M059J (cell line): ENCODE measurements at places on chromosomes 7 and 10. TPM values are rescaled to one million over a fixed set of nuclear protein-coding genes. Genes with fewer than 3 reads are reported as not detected.

AGAP5 gene
- 0.76 and 1.1 TPM in 2 replicates for total RNA-seq

INMT gene
- total RNA-seq, result 0.22 TPM in 1 of 2 replicates, not detected in the other

CARD11 gene
- 2.2 and 5.2 TPM in 2 replicates for total RNA-seq

TET1 gene
- total RNA-seq, result 2.8 and 4.0 TPM in 2 replicates

MGAM2 gene
- total RNA-seq, result not detected in 2 replicates

SNX8 gene
- total RNA-seq, result 9.6 and 10.0 TPM in 2 replicates

STAMBPL1 gene
- 18.2 and 22.8 TPM in 2 replicates for total RNA-seq

AMZ1 gene
- 0.57 and 1.2 TPM in 2 replicates for total RNA-seq

ZNF365 gene
- total RNA-seq, result 2.9 and 3.2 TPM in 2 replicates

OR2A1 gene
- 0.05 TPM in 1 of 2 replicates, not detected in the other for total RNA-seq

NEUROD6 gene
- total RNA-seq, result not detected in 2 replicates

CHST15 gene
- total RNA-seq, result 15.2 and 15.6 TPM in 2 replicates

RSU1 gene
- total RNA-seq, result 73.1 and 77.5 TPM in 2 replicates

TEX36 gene
- 0.10 TPM in 1 of 2 replicates, not detected in the other for total RNA-seq

GSAP gene
- total RNA-seq, result 4.4 and 6.9 TPM in 2 replicates

PSD gene
- not detected in 2 replicates for total RNA-seq

SMKR1 gene
- 0.37 and 0.89 TPM in 2 replicates for total RNA-seq

KLLN gene
- 0.02 and 0.69 TPM in 2 replicates for total RNA-seq

FKBP6 gene
- not detected in 2 replicates for total RNA-seq

HK1 gene
- 46.9 and 70.9 TPM in 2 replicates for total RNA-seq

PRLHR gene
- not detected in 2 replicates for total RNA-seq

IL15RA gene
- 14.9 and 26.3 TPM in 2 replicates for total RNA-seq

FAM25G gene
- total RNA-seq, result not detected in 2 replicates

GPR37 gene
- 3.8 and 6.2 TPM in 2 replicates for total RNA-seq

PON1 gene
- not detected in 2 replicates for total RNA-seq

CPN1 gene
- not detected in 2 replicates for total RNA-seq

TRIL gene
- total RNA-seq, result 0.44 and 0.91 TPM in 2 replicates

AKR1C3 gene
- total RNA-seq, result 6.2 and 9.6 TPM in 2 replicates

EGFR gene
- 28.7 and 51.4 TPM in 2 replicates for total RNA-seq

CRHR2 gene
- total RNA-seq, result not detected in 2 replicates

PHYHIPL gene
- total RNA-seq, result not detected in 2 replicates

PTF1A gene
- total RNA-seq, result not detected in 2 replicates

ASIC3 gene
- 0.20 and 0.22 TPM in 2 replicates for total RNA-seq

PPP2R2D gene
- 28.3 and 36.1 TPM in 2 replicates for total RNA-seq

AP3M1 gene
- 26.4 and 38.6 TPM in 2 replicates for total RNA-seq

MEIG1 gene
- not detected in 2 replicates for total RNA-seq

RADIL gene
- not detected in 2 replicates for total RNA-seq
